DMS153 (cell line): ENCODE measurements at places on chromosomes 3 and 15.

GRCh38 chr3:95923496-95924210 is 890.7 kb upstream of the EPHA6 start:
- no peak for DNase-seq

DNA sequence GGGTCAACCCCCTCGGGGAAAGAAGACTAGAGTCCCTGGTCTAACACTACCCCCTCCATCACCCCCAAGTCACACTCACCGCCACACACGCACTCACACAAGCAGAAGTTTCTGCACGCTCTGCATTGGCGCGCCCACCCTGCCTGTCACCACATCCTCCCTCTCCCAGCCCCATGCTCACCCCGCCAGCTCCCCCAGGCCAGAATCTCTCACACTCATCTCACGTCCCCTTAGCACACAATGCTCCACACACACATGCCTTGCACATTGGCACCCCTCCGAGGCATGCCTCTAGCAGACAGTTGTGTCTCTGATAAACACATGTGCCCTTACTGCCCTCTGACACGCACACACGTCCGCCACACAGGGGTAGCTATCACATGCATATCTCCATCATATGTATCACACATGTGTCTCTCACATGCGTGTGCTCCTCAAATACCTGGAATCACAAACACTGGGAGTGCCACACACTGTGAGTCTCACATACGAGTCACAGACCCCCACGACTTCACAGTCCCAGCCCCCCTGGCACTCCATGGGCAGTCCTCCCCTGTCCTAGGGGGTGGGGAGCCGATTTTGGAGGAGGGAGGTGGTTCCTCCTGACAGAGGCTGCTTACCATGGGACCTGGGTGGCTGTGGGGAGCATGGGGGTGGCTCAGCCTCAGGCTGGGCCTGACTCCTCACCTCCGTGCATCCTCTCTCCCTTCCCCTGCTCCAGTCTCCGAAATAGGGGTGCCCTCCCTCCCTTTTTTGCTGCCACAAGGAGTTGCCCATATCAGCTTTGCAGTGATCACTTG is 898 bp downstream of the FBLN2 start:
- DNase-seq, result no peak

DNA sequence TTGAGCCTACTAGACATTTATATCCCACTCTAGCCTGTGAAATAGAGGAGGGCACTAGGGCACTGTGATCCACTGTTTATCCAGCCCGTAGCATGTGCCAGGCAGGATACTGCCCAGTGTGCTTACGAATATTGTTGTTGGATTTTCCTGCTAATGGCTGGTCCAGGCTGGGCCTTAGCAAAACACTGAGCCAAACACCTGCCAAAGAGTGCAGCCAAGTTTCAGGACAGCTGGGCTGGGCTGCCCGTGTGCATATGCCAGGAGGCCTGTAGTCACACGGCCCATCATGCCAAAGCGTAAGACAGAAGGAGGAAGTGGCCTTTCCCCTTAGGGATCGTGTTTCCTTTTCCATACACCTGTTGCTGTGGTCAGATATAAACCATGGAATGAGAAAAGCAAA is 54.5 kb upstream of the ABHD10 start:
- peak; percentile 89 for DNase-seq

GRCh38 chr3:79245284-79246138 is 522.3 kb downstream of the ROBO1 start:
- DNase-seq, result no peak

- DNase-seq, result no peak
Observed at GRCh38 chr3:24937228-24937627, 442.6 kb upstream of the THRB start.

GRCh38 chr3:14118400-14119381 is 6.0 kb downstream of the CHCHD4 start:
- DNase-seq, result peak; percentile 15

GRCh38 chr3:189842681-189843602 is 211.8 kb downstream of the TP63 start:
- no peak for DNase-seq

DNA sequence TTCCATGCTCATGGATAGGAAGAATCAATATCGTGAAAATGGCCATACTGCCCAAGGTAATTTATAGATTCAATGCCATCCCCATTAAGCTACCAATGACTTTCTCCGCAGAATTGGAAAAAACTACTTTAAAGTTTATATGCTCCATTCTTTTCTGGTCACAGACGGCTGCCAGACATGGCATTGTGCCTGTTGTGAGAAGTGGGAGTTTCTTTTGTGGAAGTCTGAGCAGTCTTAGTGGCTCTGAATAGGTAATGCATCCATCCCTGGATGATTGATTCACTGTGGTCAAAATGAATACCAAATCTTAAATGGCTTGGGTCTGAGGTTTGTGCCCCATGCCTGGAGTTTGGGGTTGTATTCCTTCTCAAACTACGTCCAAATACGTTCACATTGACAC is 274.5 kb upstream of the AZI2 start:
- DNase-seq, result no peak

DNA sequence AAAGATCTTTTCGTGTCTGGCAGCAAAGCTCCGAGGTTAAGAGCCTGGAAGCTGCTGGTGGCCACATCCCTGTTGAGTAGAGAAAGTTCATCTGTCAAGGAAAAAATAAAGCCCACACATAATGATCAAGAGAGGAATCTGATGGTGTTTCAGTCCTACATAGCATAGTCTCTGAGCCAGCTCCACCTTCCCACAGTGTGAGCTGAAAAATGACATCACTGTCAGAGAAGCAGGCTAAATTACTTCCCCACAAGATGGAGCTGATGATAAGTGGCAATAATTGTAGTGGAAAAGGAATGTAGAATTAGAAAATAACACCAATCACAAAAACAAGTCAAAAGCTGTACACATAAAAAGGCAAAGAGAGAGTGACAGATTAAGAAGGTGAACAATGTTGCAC is 84.5 kb downstream of the AQP9 start:
- DNase-seq, result no peak

DNA sequence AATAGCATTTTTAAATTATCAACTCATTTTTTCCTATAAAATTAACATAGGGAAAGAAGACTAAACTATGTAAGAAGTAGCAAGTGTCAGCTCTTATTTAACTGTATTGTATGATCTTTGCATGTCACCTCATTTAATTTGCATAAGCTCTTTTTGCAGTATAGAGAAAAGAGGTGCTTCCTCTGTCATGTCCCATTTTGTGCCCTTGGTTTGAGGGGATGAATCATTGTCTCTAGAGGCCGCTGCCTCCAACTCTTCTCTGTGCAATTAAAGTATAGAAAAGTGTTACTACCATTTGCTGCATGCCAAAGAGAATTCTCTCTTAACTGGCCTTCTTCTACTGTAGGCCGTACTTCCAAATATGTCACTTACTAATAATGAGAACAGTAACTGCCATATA is 93.4 kb downstream of the LRRC28 start:
- no peak for DNase-seq

DNA sequence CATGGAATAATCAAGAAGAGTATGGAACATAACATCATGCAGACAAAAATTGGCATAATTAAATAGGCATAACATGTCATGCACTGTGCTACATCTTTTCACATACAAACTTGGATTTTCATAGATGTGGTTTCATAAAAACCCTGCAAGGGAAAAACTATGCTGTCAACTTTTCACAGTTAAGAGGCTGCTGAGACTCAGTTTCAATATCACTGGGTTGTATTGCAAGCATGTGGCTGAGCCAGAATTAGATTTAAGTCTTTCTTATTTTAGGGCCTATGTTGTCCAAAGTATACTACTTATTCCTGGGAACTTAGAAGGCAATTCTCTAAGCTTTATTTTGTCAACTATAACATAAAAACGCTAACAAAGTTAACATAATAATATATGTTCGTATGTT is 70.7 kb upstream of the LSAMP start:
- no peak for DNase-seq

DNA sequence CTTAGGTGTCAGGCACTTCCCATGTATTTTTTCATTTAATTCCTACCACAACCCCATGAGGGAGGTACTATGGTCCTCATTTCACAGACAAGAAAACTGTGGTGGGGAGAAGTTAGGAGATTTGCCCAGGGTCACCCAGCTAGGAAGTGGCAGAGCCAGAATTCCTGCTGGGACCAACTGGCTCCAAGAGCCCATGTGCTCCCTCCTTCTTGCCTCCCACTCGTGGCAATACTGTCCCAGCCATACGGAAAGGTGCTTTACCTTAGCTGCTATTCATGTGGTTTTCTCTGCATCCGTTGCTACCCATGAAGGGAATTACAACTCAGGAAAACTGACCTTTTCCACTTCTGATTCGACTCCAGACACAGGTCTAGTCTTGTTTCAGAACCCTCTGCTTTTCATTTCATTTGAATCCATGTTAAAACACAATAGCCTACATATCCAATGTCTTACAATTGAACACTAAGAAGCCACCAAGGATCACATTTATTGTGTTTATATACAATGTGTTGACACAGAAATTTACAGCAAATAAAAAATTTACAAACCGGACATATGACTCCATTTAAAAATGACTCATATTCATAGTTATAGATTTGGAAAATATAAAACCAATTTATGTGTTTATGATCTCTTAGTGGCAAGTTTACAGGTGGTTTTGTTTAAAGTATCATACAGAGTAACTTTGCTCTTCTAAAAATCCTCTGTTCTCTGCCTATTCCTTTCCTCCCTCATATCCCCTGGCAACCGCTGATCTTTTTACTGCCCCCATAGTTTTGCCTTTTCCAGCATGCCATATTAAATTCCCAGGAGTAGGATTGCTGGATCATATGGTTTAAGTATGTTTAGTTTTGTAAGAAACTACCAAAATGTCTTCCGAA is 58.8 kb downstream of the BTD start:
- DNase-seq, result no peak

DNA sequence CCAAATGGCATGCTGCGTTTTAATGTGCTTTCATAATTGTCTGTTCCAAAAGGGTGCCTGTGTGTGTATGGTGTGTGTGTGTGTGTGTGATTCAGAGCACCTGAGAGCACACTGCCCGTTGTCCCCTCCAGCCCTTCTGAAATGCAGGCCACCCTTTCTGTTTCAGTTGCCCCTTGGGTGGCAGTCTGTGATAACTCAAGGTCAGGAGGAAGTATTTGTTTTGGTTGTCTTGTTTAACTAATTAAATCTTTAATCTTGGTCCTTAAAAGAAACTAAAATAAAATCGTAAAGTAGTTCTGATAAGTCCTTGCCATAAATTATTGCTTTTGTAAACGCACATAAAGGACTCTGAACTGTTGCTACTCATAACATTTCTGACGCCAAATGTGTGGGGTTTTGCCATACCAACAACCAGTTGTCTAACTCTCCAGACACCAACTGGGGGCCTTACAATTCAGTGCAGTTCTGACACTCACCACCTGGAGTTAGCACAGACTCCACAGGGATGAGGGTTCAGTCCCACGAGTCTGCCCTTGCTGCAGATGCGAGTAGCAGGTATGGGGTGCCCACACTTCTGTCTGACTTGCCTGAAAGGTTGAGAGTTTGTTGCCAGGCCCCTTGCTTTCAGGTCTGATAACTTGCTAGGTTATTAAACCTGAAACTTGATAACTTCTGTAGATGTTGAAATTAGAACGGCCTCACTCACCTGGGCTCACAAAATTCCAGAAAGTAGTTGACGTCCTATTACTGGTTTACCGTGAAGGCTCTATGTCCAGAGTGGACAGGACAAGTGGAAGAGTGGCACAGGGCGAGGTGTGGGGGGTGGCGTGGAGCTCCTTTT is 157.3 kb downstream of the IGF1R start:
- no peak for DNase-seq

DNA sequence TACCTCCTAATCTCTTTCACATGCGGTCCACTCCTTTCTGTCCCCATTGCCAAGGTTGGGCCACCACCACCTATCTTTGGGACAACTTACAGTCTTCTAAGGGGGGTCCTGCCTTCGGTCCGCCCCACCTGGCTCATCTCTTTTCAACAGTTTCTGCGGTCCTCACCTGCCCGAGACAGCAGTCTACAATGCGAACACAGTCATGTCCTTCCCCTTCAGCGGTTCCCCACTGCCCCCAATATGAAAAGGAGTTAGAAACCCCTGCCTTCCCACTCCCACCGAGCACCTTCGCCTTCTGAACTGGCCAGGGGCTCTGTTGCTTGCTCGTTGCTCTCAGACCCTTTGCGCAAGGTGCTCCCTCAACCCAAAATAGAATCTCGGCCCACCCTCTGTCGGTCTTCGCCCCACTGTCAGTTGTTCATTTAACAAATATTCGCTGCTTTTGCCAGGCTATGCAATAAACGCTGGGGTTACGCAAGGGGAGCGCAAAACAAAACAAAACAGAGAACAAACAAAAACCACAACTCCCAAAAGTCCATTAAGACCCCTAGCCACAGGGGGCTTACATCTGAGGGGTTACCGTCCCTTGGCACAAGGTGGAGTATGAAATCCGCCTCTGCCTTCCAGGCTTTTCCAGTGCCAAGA is 611 bp upstream of the FANCI start:
- DNase-seq, result no peak

DNA sequence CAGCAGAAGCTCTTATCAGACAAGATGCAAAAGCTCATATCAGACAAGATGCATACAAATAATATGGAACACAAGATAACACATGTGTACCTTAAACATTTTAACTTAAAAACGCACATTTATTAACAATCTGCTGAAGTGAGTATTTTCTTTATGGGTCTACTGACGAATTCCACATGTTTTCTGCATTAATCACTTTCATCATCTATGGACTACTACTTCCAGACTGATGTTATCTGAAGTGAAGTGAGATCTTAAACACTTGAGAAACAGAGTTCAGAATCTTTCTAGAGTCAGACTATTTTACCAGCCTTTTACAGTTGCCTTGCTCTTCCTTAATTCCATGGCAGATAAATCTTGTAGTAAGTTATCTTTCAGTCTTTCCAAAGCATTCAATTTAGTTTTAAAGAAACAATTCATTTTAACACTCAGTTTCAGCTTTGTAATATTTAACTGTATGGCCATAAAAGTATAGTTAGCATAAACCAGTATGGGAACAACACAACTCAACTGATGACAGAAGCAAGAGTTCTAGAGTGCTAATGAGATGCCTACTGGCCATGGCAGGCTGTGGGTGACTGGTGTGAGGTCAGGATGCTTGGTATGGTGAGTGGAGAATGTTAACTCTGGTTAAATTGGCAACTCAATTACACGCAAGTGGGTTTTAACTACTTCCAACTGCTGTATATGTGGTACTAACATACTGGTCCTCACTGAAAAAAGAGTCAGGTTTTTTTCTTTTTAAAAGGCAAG is 9.8 kb downstream of the CMTM6 start:
- no peak for DNase-seq

GRCh38 chr15:31300981-31301672 is 25.5 kb upstream of the KLF13 start:
- peak; percentile 1 for DNase-seq
